GM12892 (cell line): ENCODE measurements at places on chromosomes 3 and 15.

DNA sequence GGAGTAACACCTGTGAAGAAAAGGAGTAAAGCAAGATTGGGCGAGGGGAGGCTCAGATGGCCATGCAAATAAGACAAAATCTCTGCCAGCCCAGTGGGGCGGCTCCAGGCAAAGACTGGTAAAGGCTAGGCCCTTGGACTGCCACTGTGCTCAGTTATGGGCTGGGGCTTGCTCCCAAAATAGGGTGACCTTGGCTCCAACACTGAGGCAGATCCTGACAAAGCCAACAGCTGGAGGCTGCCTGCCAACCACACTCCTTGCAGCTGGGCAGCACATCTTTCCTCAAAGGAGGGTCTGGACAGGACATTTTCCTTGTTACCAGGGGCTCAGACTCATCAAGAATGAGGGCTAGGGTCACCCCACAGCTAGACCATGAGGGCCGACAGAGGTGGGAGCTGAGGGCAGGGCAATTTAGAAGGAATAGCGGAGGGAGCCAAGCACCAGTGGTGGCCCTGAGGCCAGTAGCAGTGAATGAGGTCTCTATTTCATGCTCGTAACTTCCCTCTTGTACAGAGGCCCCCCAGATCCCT lies 86.1 kb downstream of the CHRD start:
- DNase-seq: no peak

GRCh38 chr3:132033471-132033870 lies 1.3 kb downstream of the CPNE4 start:
- no peak for DNase-seq

DNA sequence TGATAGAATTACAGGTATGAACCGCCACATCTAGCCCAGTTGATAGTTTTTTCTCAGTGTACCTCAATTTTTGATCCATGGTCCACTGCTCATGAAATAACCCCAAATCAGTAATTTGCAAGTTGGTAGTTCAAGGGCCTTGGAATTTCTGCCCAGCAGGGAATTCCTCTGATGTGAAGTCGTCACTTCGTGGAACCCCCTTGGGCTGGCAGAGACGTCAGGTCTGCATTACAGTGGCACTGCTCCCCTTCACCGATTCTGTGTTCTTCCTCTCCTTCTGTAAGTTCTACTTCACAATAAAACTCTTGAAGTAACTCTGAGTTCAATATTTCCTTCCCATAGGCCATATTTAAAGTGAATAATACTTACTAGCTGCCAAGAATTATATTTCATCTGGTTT lies 881.0 kb downstream of the OTOL1 start:
- DNase-seq: no peak

GRCh38 chr3:89522155-89522554 lies 414.7 kb downstream of the EPHA3 start:
- DNase-seq: no peak

- no peak for DNase-seq
Observed at GRCh38 chr3:13578251-13578650, 29.3 kb downstream of the FBLN2 start.

GRCh38 chr15:74036271-74037170 lies 42.0 kb downstream of the PML start:
- no peak for DNase-seq

GRCh38 chr15:101566748-101567488 lies 77.4 kb upstream of the PCSK6 start:
- DNase-seq: no peak

DNA sequence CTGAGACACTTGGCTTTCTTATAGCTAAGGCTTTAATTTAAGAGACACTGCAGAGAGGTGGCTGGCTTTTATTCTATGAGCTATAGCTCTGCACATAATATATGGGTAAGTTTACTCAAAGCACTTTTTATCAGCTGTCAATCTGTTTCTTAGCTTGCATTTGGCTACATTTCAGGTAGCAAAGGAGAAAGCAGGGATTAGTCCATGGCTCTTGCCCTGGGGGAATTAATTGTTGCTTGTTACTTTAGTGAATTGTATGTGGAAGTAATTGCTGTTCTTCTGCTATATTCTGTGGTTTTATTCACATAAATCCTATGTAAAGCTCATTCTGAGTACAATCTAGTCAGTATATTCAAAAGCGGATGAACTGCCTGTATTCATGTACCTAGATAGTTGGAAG lies 14.4 kb upstream of the CCDC39 start:
- DNase-seq: no peak
